ENCODE measurements at places on chromosomes 5 and 9.
A peak's percentile ranks its signal among the peaks of the same experiment; 100 is the strongest.

DNA sequence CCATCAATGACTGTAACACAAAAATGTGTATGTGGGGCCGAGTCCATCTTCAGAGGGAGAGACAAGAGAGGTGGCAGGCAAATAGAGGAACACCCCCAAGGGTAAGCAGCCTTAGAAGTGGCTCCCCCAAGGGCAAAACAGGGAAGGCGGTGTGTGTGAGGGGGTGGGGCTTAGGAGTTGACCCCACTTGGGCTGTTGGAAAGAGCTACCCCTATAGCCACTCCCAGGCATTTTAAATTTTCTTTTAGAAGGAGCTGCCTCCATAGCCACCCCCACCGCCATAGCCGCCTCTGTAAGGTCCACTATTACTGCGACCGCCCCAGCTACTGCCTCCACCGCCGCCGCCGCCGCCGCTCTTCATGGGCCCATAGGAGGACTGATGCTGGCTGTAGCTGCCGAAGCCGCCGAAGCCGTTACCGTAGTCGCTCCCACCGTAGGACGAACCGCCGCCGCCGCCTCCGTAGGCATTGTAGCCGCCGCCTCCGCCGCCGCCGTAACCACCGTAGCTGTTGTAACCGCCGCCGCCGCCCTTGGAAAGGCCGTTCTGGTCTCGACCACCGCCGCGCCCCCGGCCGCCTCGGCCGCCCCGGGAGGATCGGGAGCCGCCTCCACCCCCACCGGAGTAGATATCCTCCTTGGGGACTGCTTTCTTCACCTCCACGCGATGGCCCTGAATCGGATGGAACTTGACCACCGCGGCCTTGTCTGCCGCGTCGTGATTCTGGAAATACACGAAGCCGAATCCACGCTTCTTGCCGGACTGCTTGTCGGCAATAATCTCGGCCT lies 1.1 kb downstream of the HNRNPA0 start:
- DNase-seq = peak; percentile 31

- DNase-seq = no peak
Measured at GRCh38 chr5:34774139-34774538, 64.8 kb upstream of the TTC23L start.

DNA sequence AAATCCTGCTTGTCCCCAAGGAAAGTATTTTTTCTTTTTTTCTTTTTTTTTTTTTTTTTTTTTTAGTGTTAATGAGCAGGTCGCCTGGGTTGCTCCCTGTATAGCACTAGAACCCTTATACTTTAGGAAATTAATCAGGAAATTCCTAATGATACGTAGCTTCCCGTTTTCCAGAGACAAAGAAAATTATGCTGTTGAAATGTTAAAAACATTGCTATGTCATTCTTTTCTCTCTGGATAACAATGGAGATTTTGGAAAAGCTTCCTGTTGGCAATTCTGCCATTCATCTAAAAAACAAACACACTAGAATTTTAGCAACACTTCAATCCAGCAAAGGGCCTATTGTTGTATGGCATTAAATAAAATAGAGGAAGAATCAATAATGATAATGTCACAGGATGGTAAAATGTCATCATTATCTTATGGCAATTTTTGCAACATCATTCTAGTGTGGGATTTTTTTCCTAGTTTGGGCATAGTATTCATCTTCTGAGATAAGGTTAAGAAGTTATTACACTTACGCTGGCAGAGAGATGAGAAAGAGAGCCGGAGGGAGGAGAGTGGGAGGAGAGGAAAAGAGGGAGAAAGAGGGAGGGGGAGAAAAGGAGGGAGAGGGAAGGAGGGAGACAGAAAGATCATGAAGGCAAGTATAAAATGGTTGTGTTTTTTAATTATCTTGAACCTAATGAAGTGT lies 315.8 kb upstream of the PDE4D start:
- DNase-seq = no peak

GRCh38 chr9:34252670-34253459 lies 74.0 kb downstream of the UBAP1 start:
- peak; percentile 68 for DNase-seq

DNA sequence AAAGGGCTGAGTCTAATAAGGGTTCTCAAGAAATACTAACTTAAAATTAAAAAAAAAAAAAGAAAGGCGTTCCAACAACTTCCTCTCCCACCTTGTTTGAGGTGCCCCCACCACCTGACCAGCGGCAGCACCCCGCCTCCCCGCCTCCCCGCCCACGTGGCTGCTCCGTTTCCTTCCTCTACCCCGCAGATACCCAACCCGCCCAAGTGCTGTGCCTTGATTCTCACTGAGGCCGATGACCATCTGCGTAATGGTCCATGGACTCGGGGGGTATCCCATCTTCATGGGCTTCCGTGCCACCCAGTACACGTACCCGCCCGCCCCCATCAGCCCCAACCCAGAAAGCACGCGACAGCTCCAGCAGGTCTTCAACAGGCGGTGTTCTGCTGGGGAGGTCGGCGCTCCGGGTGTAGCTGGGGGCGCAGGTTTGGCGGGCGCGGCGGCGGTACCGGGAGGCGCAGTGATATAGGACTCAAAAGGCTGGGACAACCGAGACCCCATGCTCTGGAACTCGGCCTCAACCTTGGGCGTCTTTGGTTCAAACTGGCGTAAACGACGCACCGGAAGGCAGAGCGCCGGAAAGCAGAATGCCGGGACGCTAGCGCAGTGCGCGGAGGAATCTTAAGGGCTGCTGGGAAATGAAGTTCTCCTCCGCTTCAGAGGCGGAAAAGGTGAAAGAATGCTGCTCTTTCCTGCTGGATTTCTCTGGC lies at the start of gene DMAC1:
Gene DMAC1, minus strand, starts transcription at position 545 of the 710 bp plus-strand sequence. Its CDS starts 44 bp downstream, at position 501.
- peak; percentile 87 for DNase-seq

GRCh38 chr5:175261526-175261925 lies 182.5 kb downstream of the DRD1 start:
- no peak for DNase-seq

DNA sequence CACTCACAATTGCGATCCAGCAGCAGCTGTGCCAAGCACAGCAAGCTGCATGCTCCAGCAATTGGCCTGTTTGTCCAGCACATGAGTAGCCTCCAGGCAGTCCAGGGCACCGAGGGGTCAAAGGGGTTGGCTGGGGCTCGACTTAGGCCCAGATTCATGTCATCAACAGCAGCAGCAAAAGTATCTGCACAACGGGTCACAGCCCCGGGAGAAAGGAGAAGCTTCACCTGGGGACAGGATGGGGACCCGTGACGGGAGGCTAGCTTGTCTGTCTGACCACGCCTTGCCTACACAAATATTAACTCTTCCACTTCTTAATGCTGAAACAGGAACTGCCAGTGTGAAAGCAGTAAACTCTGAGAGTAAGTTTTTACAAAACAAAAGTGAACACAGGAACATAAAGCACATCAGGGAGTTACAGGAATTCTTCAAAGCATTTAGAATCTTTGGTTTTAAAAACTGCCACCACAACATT lies 191.2 kb downstream of the PIK3R1 start:
- no peak for DNase-seq

DNA sequence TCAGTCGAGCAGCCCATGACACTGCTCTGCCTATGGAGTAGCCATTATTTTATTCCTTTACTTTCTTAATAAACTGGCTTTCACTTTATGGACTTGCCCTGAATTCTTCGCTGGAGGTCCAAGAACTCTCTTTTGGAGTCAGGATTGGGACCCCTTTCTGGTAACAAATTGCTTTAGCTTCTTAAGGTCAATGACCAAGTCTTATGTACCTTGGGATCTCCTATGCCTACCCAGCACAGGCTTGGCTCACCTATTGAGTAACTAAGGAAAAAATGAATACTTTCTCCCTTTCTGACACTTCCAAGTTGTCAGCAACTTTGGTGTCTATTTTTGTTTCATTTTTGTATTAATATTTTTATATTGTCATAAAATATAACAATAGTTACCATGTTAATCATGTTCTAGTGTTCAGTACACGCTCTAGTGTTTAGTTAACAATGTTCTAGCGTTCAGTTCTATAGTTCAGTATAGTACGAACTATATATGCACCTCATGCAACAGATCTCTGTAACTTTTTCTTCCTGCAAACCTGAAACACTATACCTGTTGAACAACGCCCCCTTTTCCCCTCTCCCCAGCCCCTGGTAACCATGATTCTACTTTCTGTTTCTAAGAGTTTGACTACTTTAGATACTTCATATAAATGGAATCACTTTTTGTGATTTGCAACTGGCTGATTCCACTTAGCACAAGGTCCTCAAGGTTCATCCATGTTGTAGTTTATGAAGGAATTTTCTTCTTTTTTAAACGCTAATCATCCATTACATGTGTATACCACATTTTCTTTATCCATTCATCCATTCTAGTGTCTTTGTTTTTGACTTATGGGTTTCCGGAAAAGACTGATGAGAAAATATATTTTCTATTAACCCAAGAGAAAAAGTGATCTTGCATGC lies 1.8 kb upstream of the RHOBTB3 start:
- DNase-seq = no peak

- DNase-seq = no peak
Measured at GRCh38 chr5:127506616-127507015, 10.8 kb upstream of the PRRC1 start.

DNA sequence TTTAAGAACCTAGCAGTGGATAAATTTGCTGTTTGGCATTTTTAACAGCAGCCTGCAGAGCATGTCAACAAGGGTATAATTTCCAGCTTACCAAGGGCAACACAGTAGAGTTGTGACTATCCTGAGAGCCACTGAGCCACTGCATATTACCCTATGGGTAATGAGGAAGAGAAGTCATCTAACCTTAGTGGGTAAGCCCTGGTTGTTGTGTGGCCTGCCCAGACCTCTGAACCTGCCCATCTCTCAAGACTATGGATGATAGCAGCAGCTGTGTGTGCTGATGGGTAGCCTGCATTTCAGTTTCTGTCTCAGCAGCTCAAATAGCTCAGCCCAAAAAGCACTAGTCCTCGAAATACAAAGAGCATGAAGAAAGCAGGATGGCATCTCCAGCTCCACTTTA lies 56.1 kb upstream of the PIP5K1B start:
- DNase-seq = no peak

- no peak for DNase-seq
Measured at GRCh38 chr5:169121630-169122420, 179.1 kb downstream of the SLIT3 start.

DNA sequence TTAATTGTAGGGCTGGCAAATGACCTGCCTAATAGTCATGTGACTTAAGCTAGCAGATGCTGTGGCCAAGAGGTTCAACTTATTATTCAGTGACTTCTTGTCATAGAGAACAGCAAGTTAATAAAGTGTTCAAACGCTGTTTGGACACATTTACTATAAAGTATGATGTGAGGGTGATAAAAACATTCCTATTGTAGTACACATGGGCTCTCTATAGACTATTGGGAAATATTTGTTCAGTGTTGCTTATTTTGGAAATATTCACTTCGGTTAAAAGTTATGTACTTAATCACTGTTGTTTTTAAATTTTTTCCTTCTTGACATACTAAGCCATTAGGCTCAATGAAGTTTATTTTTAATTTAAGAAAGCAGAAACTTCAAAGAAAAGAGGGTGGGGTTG lies 345.0 kb downstream of the NNT start:
- no peak for DNase-seq

GRCh38 chr9:127229691-127230417 lies 34.7 kb upstream of the GARNL3 start:
- no peak for DNase-seq

DNA sequence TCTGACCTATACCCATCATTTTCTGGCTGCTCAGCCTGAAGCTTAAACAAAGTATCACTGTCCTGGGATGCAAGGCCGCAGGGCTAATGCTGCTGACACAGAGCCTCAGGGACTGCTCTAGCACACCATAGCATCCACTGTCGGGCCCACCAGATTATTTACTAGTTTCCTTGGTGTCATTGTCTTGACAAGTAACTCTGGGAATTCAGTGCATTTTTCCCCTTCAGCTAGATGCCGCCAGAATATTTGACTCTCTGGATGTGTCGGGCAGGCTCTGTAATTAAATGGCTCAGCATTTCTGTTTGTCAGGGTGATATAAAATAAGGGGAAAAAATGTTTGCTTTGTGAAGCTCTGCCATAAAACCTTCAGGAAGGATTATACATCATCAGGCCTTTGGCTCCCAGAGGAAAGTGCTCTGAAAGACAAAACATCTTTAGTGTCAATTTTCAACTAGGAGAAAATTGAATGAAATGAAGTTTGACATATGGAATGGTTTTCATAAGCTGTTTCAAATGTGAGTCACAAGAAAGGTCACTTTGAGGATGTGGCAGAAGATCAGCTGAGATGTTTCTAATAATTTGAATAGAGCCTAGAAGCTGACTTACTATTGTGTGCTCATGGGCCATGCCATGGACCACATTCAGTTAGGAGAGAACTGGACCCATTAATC lies 350.1 kb downstream of the TMEM232 start:
- DNase-seq = no peak

DNA sequence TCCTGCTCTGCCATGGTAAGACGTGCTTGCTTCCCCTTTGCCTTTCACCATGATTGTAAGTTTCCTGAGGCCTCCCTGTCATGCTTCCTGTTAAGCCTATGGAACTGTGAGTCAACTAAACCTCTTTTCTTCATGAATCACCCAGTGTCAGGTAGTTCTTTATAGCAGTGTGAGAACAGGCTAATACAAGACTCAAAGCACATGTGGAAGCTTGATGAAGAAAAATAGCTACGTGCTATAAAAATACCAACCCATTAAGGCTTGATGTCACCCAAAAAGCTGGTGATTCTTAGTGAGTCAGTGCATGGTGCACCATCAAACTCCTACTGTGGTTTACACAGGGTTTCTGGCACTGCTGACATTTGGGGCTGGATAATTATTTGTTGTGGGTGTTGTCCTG lies 332.2 kb downstream of the TMEM167A start:
- DNase-seq = no peak

DNA sequence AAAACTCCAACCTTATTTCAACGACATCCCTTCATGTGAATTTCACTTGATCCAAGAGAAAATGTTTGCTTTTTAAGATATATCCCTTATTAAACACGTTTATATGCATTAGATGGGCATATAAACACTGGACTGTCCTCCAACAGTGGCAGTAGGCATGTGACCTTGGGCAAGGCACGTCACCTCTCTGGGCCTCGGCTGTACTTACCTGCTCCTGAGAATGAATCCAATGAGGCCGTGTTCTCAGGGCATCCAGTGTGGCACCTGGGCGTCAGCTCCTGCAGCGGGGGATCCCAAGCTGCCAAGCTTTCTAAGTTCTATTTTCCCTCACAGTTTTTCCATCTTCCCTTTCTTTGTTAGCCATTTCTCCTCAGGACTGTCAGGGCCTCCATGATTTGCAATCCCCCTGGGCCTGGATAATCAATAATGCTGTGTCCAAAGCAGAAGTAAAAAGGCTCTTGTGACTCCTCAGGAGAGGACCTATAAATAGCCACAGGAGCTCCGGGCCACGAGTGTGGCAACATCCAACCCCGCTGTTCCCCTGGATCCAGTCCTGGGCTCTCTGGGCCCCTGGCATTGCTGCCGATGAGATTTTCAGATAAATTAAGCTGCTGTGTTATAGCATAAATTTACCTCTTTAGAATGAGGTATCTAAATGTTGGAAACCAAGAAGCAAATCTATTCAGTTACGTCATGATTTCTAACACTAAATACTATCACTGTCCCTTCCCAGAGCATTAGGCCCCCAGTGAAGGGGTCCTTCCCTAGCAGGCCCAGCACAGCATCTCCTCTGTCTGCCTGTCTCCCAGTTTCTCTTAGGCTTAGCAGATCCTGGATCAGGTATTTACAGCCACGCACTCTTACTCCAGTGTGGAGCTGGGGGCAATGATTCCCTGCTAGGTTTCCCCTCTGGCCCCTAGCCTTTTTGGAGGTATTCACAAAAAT lies 76.8 kb downstream of the PTPN3 start:
- DNase-seq = no peak

- no peak for DNase-seq
Measured at GRCh38 chr5:132460846-132461568, 29.6 kb downstream of the IRF1 start.

GRCh38 chr5:37717613-37718431 lies 122.0 kb downstream of the GDNF start:
- DNase-seq = peak; percentile 95

Data from choroid plexus epithelial cell (primary cell).